GM06990 (cell line): ENCODE measurements at places on chromosomes 3 and 15.

DNA sequence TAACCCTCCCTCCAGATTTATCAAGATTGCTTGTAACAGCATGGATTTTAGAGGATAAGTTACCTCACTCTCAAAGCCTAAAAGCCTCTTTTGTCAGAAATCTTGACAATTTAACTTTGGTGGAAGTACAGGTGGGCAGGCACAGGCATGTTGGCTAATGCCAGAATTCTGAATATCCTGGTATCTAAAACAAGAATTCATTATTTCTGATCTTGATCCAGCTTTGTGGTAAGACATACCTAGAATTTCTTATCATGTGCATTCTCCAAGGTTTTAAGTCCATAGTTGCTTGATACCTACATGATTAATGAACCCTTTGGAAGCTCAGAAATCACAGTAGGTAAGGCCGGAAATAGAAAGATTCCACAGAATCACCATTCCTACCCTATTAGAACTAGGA lies 109.9 kb upstream of the TTC14 start:
- DNase-seq: no peak

GRCh38 chr3:116188231-116188785 lies 257.0 kb downstream of the LSAMP start:
- DNase-seq: no peak

DNA sequence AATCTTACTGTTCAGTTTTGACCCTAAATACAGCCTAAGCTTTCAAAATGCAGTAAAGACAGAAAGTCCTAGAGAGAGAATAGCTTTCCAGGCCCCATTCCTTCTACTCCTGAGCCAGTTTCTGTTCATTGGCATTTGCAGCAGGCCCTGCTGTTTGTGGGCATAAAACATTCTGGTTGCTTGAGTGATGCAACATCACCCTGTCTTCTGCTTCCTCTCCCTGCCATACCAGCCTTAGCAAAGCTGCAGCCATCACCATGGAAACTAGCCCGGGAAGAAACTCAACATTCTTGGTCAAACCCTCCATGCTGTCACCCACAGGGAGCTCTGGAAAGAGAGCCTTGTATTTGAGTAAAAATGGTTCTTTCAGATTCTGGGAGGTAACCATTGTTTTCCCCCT lies 325.7 kb downstream of the MAGI1 start:
- no peak for DNase-seq

DNA sequence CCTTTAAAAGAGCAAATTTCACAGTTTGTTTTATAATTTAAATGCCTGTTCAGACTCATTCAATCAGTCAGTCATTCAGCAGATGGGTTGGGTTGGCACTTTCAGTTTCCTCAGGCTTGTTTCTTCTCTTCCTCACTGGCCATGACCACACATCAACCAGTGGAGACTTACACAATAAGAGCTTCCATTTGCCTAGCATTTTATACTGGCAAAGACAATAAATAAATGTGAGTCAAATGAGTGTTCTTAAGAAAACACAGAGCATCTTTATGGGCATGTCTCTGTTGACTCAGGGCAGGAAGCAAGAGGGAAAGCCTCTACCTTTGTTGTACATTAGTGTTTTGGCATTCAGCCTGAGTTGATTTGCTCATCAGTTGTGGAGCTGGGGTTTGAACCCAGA lies 122.6 kb downstream of the EPHB1 start:
- no peak for DNase-seq

DNA sequence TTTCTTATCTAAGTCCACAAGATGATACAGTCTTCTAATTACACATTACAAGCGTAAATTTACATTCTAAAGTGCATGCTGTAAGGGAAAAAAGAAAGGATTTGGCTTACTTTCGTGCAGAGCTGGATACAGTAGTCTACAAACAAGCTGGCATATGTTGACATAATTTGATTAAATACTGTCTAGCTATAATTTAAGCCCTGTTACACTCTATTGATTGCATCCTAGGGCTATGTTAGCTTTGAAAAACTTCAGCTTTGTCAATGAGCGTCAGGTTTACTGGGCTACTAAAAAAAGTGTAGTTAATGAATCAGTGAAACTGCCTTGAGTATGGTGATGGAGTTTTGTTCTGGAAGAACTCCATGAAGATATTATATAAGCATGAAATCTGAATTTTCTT lies 24.5 kb upstream of the PLCL2 start:
- DNase-seq: no peak

DNA sequence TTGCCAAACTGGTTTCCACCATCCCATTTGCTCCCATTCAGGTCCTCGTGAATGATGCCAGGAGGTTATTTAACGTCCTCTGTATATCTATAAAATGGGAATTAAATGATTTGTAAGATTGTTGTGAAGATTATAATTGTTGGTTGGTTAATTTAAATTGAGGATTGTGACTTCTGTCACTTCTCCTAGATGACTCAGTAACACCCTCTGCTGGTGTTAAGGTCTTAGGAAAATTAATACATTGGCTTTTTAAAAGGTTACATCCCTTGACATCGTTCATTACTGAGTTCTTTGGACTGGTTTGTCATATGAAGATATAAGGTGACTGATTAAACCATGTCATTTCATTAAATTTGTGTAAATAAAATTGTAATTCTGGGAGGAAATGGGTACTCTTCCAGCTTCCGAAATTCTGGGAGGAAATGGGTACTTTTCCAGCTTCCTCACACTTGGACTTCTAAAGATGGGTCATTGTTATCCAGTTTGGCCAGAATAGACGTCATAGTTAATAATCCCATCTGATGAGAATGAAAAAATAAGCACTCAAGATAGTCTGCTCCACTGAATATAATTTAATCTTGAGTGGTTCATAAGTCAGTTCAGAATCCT lies 33.3 kb upstream of the PAQR5 start:
- no peak for DNase-seq

- DNase-seq: no peak
Measured at GRCh38 chr15:25671132-25671531, 192.0 kb downstream of the ATP10A start.

DNA sequence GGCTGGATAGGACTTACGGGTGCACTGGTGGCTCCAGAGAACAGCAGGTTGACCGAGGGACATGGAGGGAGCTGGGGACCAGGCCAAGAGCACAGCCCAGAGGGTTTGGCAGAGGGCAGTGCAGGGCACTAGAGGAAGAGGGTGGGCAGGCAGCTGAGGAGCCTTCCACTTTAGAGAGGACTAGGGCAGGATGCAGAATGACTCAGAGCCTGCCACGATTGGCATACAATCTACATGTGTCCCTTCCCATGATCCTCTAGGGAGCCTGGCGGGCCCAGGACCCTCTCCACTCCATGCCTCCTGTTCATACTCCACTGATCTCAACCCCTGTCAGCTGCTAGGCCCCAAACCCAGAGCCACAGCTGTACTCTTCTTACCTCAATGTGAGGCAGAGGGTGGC lies 14.4 kb upstream of the APEH start:
- no peak for DNase-seq

GRCh38 chr3:196656213-196656612 lies 16.7 kb downstream of the NRROS start:
- DNase-seq: no peak

GRCh38 chr15:81784751-81785150 lies 261.1 kb downstream of the MEX3B start:
- no peak for DNase-seq
